ENCODE measurements at places on chromosomes 11 and 22. TPM values are rescaled to one million over a fixed set of nuclear protein-coding genes. Genes with fewer than 3 reads are reported as not detected.

- DNase-seq, result no peak
Measured at GRCh38 chr22:38032681-38033521, 24.3 kb upstream of the PICK1 start.

DNA sequence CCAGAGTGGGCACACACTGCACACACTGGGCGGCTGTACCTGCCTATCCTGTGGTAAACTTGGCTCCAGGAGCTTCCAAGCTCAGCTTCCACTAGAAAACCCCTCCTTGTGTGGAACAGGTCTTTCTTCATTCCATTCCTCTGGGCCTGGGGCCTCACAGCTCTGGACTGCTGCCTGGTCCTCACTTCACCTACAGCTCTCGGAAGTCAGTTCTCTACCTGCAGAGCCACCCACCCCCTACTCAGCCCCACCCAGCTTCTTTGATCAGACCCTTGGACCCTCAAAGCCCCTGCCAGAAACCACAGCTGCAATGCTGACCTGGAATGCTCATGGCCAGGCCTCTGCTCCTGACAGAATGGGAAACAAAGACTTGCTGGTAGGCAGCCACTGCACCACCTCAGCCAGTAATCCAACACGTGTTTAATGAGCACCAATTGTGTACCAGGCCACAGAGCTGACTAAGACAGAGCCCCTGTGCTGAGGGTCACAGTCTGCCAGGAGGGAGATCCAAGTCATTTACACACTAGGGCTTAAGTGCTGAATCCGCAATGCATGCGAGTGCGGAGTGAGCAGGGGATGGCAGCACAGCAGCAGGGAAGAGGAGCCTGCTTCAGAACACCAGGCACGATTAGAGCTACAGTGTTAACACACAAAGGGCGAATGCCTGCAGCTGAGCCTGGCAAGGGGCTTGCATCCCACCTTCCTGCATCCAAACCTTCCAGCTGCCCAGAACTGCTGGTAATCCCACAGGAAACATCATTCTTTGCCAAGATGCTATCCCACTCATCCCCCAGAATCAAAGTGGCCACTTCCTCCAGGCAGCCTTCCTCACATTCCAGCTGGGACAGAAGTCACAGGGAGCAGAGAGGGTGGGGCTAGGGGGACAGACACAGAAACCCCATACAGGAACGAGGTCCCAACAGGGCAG is 4.6 kb downstream of the GNB1L start:
- DNase-seq, result no peak

TMEM132A gene
- polyA plus RNA-seq, result 66.9 TPM

- DNase-seq, result no peak
Measured at GRCh38 chr22:28398981-28399380, 280.7 kb downstream of the TTC28 start.

BRSK2 gene
- 0.64 TPM for polyA plus RNA-seq

DNA sequence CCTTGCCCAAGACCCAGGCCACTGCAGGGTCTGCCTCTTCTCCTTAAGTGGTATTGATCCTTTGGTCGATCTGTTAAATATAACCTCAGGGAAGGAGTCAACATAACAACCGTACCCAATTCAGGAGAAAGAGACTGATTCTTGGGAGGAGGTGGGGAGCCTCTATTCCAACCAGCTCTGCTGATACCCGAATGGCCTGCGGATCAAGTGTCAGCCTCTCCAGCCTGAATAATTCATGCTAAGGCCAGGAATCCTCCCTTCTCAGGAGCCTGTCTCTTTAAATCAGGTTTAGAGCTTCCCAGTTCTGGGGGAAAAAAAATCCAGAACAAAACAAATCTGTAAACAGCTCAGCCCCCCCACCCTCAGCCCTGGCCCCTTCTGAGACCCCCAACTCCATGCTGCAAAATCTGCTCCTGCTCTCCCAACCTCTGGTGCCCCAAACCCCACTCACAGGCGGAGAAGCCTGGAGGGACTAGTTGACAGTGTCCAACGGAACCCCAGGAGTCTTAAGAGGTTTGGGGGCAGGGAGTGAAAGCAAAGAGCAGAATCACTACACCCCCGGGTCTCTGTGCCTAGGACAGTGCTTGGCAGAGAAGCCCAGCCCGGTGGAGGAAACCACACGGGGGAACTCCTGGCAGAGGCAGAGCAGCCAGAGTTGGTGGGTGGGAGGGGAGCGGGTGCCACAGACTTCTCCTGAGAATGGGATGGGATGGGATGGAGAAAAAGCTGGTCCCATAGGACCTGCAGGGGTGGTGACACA is 863 bp upstream of the TPBGL start:
- peak; percentile 10 for DNase-seq

PIWIL4 gene
- 2.0 TPM for polyA plus RNA-seq

DNA sequence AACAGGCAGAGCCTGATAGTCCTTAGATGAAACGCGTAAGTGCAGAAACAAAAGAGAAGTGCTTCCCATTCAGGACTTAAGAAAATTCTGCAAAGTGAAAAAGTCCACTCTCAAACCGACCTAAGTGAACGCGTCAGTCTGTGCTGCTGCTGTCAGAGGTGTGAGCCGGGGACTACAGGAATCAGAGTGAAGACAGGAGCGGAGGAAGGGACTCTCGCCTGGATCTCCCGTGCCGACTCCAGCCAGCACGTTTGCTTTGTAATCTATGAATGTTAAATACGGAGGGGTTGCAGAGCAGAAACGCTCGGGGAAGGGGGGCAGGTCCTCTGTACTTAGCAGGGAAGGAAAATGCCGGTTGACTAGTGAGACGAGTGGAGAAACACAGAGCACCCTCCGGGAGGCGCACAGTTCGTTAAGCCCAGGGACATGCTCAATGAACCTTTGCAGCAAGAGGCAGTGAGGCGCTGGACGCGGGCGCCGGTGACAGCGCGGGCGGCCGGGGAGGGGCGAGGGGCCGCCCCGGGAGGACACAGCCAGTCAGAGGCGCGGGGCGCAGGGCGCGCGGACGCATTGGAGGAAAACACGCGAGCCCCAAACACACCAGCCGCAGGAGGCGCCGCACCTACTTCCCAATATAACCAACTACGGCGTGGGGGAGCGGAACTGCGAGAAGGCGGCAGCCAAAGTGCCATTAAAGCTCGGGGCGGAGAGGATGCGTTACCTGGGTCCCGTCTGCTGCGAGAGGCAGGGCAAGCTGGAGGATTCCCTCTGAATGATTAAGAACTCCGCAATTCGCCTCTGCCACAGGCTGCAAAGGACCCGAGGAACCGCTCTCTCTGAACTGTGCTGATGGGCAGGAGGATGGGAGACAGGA is at the start of gene CNTN5:
CNTN5 (plus strand) TSS at position 598 of the 874 bp plus-strand sequence.
- DNase-seq, result peak; percentile 55

Measured in SK-N-SH (cell line).